ENCODE measurements at places on chromosomes 13 and 19.
A peak's percentile ranks its signal among the peaks of the same experiment; 100 is the strongest.

- no peak for DNase-seq
Observed at GRCh38 chr19:20470345-20471135, 95.0 kb downstream of the ZNF737 start.

- DNase-seq, result peak; percentile 86
Observed at GRCh38 chr19:11422163-11423065, 3.3 kb upstream of the RGL3 start.

DNA sequence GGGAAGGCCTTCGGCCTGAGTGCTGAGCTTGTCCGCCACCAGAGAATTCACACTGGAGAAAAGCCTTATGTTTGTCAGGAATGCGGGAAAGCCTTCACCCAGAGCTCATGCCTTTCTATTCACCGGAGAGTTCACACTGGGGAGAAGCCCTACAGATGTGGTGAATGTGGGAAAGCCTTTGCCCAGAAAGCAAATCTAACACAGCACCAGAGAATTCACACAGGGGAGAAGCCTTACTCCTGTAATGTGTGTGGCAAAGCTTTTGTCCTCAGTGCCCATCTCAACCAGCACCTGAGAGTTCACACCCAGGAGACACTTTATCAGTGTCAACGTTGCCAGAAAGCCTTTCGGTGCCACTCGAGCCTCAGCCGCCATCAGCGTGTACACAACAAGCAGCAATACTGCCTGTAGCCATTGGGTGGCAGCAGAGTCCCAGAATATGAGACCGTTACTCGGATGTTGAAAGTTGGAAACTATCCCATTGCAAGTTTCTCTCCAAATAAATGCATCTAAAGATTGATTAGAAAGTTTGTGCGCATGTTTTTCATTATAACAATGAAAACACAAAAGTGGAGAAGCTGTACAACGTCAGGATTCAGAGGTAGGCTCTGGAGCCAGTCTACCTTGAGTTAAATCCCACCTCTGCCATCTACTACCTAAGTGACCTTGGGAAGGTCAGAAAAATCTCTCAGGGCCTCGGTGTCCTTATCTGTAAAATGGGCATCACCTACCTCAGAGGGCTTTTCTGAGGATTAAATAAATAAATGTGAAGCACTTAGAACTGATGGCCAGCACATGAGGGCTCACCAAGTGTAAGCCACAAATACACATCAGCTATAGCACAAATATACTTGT is 21.1 kb downstream of the ZNF473 start:
- peak; percentile 86 for DNase-seq

- DNase-seq, result no peak
Observed at GRCh38 chr13:35598790-35599369, 122.4 kb upstream of the MAB21L1 start.

DNA sequence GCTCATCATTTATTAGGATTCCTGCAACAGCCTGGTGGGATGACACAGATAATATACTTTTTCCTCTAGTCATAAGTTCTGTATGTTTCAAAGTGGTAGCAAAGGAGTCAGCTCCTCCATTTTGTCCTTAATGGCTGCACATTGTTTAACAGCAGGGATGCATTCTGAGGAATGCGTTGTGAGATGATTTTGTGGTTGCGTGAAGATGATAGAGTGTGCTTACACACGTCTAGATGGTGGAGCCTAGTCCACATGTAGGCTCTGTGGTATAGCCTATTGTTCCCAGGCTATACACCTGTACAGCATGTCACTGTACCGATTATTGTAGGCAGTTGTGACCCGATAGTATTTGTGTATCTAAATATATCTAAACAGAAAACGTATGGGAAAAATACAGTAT is 4.6 kb downstream of the SMARCA4 start:
- no peak for DNase-seq

GRCh38 chr13:111958612-111959395 is 108.1 kb upstream of the SOX1 start:
- DNase-seq, result peak; percentile 14

DNA sequence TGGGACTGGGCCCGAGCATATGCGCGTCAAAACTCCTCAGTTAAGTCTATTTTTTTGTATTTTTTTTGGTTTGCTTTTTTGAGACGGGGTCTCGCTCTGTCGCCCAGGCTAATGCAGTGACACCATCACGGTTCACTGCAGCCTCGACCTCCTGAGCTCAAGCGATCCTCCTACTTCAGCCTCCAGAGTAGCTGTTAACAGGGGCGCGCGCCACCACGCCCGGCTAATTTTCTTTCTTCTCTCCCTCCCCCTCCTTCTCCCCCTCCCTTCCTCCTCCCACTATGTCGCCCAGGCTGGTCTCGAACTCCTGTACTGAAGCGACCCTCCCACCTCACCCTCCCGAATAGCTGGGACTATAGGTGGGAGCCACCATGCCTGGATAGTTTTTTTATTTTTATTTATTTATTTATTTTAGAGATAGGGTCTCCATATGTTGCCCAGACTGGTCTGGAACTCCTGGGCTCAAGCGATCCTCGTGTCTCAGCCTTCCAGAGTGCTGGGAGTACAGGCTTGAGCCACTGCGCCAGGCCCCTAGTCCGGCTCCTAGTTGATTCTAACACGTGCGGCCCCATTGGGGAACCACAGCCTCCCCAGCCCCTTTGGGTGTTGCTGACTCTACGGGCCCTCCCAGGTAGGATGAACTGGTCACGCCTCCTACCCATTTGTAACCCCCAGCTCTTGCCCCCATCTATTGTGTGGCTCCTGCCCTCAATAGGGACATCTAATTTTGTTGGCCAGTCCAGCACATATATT is 806 bp upstream of the ZNF837 start:
- DNase-seq, result no peak

DNA sequence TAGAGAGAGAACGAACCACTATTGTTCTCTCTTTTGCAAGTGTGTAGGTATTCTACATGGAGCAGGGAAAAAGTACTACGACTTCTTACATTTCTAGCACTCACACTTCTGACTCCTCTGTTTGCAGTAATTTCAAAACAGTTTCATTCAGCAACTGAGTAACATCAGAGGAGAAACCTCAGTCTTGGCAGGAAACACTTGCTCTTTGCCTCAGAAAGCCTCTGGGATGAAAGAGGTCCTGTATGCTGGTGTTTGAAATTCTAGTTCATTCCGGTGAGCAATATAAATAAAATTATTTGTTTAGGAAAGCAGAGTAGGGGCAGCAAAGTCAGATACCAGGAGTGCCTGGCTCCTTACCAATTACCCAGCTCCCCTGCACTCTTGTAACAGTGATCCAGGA is 595.5 kb downstream of the TBC1D4 start:
- DNase-seq, result no peak

GRCh38 chr13:97231829-97232196 is 9.7 kb downstream of the MBNL2 start:
- no peak for DNase-seq

- DNase-seq, result no peak
Observed at GRCh38 chr13:62094932-62095331, 679.3 kb upstream of the PCDH20 start.

- DNase-seq, result no peak
Observed at GRCh38 chr13:98921786-98922185, 56.1 kb downstream of the DOCK9 start.

DNA sequence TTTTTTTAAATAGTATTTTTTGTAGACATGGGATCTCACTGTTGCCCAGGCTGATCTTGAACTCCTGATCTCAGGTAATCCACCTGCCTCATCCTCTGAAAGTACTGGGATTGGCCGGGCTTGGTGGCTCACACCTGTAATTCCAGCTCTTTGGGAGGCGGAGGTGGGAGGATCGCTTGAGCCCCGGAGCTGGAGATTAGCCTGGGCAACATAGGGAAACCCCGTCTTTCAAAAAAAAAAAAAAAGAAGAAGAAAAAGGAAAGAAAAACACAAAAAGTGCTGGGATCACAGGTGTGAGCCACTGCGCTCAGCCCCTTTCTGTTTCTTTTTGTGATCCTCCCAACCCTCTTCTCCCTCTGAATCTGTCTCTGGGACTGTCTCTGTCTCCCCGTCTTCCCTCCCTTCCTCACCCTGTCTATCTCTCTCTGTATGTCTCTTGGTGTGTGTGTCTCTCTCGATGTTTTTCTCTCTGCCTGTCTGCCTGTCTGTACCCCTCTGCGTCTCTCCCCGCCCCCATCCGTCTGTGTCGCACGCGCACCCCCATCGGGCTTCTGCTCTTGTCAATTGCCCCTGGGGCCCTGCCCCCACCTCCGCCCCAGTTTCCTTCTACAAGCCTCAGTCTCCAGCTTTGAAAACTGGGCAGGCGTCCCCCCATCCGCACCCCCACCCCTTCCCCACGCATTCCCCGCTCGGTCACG is 540 bp upstream of the ZFP36 start:
- peak; percentile 93 for DNase-seq

GRCh38 chr19:53916004-53916403 is 6.9 kb downstream of the CACNG7 start:
- no peak for DNase-seq

Data from activated effector memory CD4-positive, alpha-beta T cell treated with anti-CD3 and anti-CD28 coated beads, Interleukin-2, amount 50 U/mL, for 16 hours (primary cell).